Osteoblast (primary cell): ENCODE measurements at places on chromosomes 1 and 21.

- H3K36me3 ChIP-seq, result no peaks in the 10 kb centered on the region
- H3K4me3 ChIP-seq, result peak overlapping the region; percentile 64
- H3K27me3 ChIP-seq, result no peaks in the 10 kb centered on the region
- peak; percentile 91 for DNase-seq
- H3K27ac ChIP-seq, result peak overlapping the region; percentile 97
- peaks cover 39% of the 10 kb centered on the region for H3K4me1 ChIP-seq
Observed at GRCh38 chr1:183234660-183235476, 48.8 kb downstream of the LAMC2 start.

- no peak overlapping the region for H3K4me3 ChIP-seq
- no peaks in the 10 kb centered on the region for H3K36me3 ChIP-seq
- DNase-seq, result no peak
- H3K27ac ChIP-seq, result no peak overlapping the region
- no peaks in the 10 kb centered on the region for H3K27me3 ChIP-seq
- peaks cover 35% of the 10 kb centered on the region for H3K4me1 ChIP-seq
Observed at GRCh38 chr1:151976015-151976343, 17.7 kb downstream of the S100A10 start.

GRCh38 chr1:240073097-240073496, 18.6 kb upstream of the FMN2 start:
- no peaks in the 10 kb centered on the region for H3K4me1 ChIP-seq
- DNase-seq, result no peak
- H3K4me3 ChIP-seq, result no peak overlapping the region

- DNase-seq, result no peak
- H3K4me3 ChIP-seq, result no peak overlapping the region
- H3K27ac ChIP-seq, result peak overlapping the region; percentile 65
- H3K36me3 ChIP-seq, result peaks cover 12% of the 10 kb centered on the region
- peaks cover 15% of the 10 kb centered on the region for H3K4me1 ChIP-seq
- H3K27me3 ChIP-seq, result no peaks in the 10 kb centered on the region
Observed at GRCh38 chr1:85692730-85693314, 15.4 kb downstream of the ZNHIT6 start.

DNA sequence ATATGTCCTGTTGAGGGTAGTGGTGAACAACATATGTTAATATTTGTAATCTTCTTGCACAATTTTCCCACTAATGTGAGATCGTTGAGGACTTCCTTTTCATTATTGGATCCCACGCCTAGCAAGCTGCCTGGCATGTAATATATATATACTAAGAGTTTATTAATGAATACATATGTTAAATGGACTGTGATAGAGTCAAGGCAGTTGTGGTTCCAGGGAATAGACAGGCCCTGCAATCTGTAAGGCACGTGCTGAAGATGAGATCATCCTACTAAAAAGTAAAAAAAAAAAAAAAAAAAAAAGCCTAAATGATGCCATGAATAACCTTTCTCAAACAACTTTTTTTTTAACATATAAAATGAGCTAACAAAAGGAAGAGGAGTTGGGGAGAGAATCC, 28.9 kb downstream of the PLPPR5 start:
- H3K4me1 ChIP-seq, result no peaks in the 10 kb centered on the region
- H3K4me3 ChIP-seq, result no peak overlapping the region
- H3K27me3 ChIP-seq, result peaks cover 8% of the 10 kb centered on the region
- H3K27ac ChIP-seq, result no peak overlapping the region
- H3K36me3 ChIP-seq, result no peaks in the 10 kb centered on the region
